ENCODE measurements at places on chromosomes 13 and 19. TPM values are rescaled to one million over a fixed set of nuclear protein-coding genes. Genes with fewer than 3 reads are reported as not detected.

FXYD1 gene
- 0.46 TPM for total RNA-seq

C19orf33 gene
- total RNA-seq: not detected

IL11 gene
- total RNA-seq: 0.06 TPM

KLF12 gene
- total RNA-seq: 10.1 TPM

ZNF296 gene
- total RNA-seq: not detected

ZNF667 gene
- 8.6 TPM for total RNA-seq

CILP2 gene
- total RNA-seq: 1.0 TPM

ATP1A3 gene
- not detected for total RNA-seq

CHST8 gene
- total RNA-seq: 0.92 TPM

GRCh38 chr19:19115954-19116353 is 22.3 kb downstream of the TMEM161A start:
- peaks cover 13% of the 10 kb centered on the region for H3K4me1 ChIP-seq
- peaks cover 3% of the 10 kb centered on the region for H3K27me3 ChIP-seq
- H3K4me3 ChIP-seq: no peak overlapping the region
- peak; percentile 72 for DNase-seq
- no peak overlapping the region for H3K27ac ChIP-seq
- H3K36me3 ChIP-seq: no peaks in the 10 kb centered on the region

DNA sequence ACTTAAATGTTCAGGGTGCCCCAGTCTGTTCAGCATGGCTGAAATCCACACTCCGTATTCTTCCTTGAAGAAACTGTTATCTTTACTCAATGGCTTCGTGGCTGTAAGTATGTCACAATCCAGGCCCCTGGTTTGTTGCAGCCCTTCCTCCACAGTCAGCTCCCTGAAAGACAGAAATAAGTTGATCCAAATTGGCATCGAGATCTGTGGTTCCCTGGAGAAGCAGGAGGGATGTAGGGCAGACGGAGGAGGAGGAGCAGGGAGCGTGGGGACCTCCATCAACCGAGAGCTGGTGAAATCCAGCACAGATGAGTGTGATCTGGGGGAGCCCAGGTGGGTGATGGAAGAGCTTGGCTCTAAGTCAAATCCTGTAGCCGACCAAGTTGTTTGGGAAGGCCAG is 304 bp downstream of the TSPAN16 start:
- no peak for DNase-seq
- H3K27ac ChIP-seq: no peak overlapping the region
- peaks cover 4% of the 10 kb centered on the region for H3K4me1 ChIP-seq
- no peak overlapping the region for H3K4me3 ChIP-seq

GRCh38 chr19:13094771-13095392 is 7.8 kb downstream of the LYL1 start:
- DNase-seq: peak; percentile 73
- H3K27ac ChIP-seq: no peak overlapping the region
- no peaks in the 10 kb centered on the region for H3K36me3 ChIP-seq
- peaks cover 37% of the 10 kb centered on the region for H3K4me1 ChIP-seq
- H3K27me3 ChIP-seq: peaks cover 97% of the 10 kb centered on the region

DNA sequence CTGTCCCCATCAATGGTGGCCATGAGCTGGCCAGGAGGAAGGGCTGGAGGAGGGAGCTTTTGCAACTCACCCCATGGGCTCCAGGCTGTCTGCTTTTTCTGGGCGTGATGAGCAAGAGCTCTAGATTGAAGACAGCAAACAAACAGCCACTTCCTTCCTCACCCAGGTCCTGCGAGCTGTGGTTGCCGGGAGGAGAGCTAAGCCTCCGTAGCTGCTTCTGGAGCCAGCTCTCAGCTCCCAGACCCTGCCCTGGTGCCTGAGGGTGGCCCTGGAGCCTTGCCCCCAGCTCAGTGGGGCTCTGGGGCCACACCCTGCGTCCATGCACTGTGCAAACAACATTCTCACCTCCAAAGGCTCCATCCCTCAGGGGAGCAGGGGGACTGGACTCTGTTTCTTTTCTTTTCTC is 6.2 kb downstream of the MYO1F start:
- peaks cover 5% of the 10 kb centered on the region for H3K4me1 ChIP-seq
- DNase-seq: no peak
- H3K27me3 ChIP-seq: no peaks in the 10 kb centered on the region

DNA sequence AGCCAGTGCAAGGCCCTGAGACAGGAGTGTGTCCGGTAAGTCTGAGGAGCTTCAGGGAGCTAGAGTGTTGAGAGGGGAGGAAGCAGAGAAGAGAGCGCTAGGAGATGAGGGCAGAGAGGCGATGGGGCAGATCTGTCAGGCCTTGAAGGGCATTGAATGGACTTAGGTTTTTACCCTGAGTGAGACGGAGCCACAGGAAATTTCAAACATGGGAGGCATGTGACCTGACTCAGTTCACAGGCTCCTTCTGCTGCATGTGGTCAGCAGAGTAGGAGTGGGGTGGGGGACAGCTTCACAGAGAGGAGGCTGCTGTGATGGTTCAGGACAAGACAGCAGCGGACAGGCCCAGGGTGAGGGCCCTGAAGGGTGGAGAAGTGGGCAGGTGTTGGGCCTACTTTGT is 2.5 kb upstream of the FAM98C start:
- H3K36me3 ChIP-seq: no peaks in the 10 kb centered on the region
- no peak overlapping the region for H3K4me3 ChIP-seq

DNA sequence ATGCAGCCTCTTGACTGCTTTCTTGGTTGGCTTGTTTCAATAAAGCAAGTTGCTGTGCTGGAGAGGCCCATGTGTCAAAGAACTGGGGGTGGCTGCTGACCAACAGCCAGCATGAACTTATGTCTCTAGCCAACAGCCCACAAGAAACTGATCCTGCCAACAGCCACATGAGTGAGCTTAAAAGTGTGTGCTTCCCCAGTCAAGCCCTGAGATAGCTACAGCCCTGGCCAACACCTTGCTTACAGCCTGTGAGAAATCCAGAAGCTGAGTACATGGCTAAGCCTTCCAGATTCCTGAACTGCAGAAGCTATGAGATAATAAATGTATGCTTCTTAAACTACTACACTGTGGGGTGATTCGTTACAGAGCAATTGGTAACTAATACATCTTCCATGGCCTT is 38.9 kb upstream of the IPO5 start:
- H3K27ac ChIP-seq: no peak overlapping the region
- no peak overlapping the region for H3K4me3 ChIP-seq
- H3K36me3 ChIP-seq: no peaks in the 10 kb centered on the region
- no peaks in the 10 kb centered on the region for H3K4me1 ChIP-seq
- H3K27me3 ChIP-seq: no peaks in the 10 kb centered on the region
- DNase-seq: no peak

- H3K4me1 ChIP-seq: peaks cover 15% of the 10 kb centered on the region
- H3K27ac ChIP-seq: no peak overlapping the region
- H3K36me3 ChIP-seq: no peaks in the 10 kb centered on the region
- no peak for DNase-seq
Observed at GRCh38 chr13:33537026-33537425, 251.5 kb upstream of the STARD13 start.

DNA sequence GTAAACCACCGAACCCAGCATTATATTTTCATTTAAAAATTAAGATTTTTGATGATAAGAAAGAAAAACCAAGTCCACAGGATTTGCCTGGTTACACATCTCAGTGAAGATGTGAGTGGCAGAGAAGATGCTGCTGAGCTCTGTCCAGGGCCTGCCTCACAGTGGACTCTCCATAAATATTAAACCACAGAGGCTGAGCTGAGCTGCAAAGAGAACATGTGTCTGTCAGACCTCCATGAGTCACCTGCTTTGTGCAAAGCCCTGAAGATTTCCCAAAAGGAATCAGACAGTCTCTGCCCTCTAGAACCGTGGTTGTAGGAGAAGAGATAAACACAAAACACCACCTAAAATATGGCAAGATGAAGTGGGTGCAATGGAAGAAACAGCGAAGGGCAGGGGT is 127.2 kb upstream of the TSC22D1 start:
- H3K4me1 ChIP-seq: peaks cover 17% of the 10 kb centered on the region
- no peaks in the 10 kb centered on the region for H3K27me3 ChIP-seq
- no peak for DNase-seq
- no peak overlapping the region for H3K4me3 ChIP-seq

DNA sequence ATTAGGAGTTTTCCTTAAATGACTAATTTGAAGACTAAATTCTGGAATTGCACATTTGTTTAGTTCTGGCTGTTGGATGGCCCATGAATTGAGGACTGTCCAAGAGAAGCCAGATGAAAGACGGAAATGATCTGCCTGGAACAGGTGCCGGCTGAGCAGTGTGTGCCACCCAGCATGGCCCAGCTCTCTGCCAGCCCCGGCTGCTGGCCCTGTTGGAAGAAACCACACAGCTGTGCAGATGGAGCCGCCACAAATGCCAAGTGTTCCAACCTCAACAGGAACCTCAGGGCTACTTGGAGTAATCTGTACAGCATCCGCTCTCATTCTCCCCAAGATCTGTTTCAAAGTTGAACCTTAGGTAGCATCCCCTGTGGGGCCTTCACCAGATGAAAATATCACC is 67.0 kb upstream of the STARD13 start:
- no peaks in the 10 kb centered on the region for H3K4me1 ChIP-seq
- no peaks in the 10 kb centered on the region for H3K36me3 ChIP-seq
- peaks cover 53% of the 10 kb centered on the region for H3K27me3 ChIP-seq
- no peak for DNase-seq
- no peak overlapping the region for H3K4me3 ChIP-seq
- no peak overlapping the region for H3K27ac ChIP-seq

- no peaks in the 10 kb centered on the region for H3K4me1 ChIP-seq
- no peaks in the 10 kb centered on the region for H3K27me3 ChIP-seq
- peak; percentile 31 for DNase-seq
- H3K27ac ChIP-seq: no peak overlapping the region
- no peak overlapping the region for H3K4me3 ChIP-seq
Observed at GRCh38 chr19:46520616-46521015, 24.9 kb upstream of the PNMA8B start.

DNA sequence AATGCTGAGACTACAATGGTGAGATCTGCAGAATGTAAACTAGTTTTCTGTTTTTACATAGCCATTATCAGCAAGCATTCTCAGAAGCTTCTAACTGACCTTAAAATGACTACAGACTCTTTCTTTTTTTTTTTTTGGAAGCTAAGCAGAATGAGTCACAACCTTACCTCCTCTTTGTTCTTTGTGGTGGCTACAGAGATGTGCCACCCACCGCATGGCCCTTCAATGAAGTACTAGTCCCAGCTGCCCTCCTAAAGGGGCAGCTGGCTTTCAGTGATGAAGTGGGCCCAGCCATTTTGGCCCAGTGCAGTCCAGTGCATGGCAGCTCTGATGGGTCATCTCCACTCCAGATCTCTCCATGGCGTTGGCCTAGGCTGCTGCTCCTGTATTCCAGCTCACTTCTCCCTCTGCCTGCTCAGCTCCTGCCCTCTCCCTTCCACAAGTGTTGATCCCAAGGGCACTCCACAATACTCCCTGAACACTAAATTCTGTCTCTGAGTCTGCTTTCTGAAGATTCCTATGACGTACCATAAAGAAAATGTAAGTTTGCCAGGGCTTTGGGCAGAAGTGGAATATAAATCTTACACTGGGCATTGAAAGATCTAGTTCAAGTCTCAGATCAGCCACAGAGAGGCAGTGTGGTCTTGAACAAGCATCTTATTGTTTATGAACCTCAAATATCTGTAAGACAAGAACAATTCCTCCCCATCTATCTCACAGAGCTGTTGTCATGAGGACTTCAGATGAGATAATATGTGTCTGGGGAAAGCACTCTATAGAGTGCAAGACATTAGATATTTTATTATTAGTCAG is 85.6 kb downstream of the RXFP2 start:
- H3K4me3 ChIP-seq: no peak overlapping the region
- H3K4me1 ChIP-seq: no peaks in the 10 kb centered on the region
- no peak for DNase-seq
- no peaks in the 10 kb centered on the region for H3K36me3 ChIP-seq

DNA sequence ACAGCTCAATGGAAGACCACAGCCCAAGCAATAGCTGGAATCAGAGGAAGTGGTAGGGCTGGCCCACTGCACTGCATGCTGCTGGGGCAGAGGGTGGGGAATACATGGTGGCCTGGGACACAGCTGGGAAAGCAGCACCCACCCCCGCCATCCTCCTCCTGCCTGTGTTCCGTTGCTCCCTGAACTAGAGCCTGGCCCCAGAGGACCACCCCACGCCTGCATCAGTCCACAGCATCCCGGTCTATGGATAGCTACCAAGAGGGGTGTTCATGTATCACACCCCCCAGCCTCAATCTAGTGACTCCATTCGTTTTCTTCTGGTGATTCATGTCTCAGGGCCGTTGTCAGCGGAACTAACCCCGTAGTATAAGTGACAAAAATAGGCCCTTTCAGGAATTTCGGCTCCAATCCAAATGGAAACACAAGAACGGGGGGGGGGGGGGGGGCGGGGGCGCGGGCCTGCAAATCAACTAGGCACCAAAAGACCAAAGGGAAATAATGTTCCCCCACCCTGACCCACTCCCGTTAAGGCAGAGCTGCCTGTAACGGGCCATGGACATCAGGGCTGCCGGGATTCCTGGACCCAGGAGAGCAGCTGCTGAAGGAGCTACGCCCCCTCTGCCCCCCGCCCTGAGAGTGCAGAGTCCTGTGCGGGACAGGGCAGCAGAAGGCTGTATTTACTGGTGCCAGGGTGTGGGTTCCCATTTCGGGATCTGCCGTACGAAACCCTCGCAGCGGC is 18.9 kb upstream of the EPHX3 start:
- H3K36me3 ChIP-seq: no peaks in the 10 kb centered on the region
- peaks cover 16% of the 10 kb centered on the region for H3K4me1 ChIP-seq
- H3K27me3 ChIP-seq: no peaks in the 10 kb centered on the region
- DNase-seq: no peak
- H3K27ac ChIP-seq: no peak overlapping the region
- no peak overlapping the region for H3K4me3 ChIP-seq

DNA sequence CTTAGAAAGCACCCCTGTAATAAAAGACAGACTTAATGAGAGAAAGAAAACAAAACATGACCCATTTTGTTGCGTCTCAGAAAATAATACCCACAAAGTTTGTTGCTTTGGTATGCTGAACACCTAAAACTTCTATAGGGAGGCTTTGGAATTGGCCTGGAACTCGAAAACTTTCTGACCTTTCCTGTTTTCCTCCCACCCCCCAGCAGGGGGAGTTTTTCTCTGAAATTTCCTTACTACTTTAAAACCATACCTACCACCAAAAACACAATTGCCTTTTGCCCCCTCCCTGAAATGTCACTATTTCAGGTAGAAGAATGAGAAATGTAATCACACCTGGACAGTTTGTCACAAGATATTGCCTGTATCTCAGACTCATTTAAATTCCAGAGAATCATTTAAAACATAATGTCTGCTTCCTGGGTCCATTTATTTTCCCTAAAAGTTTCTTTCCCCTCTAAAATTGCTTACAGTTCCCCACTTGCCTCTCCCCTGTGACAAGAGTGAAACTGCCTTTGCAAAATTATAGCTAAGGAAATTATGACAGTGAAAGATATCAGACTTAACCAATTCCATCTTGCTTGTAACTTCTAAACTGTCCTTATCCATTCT is 2700.2 kb downstream of the PCDH9 start:
- no peaks in the 10 kb centered on the region for H3K36me3 ChIP-seq
- peak; percentile 20 for DNase-seq

GRCh38 chr13:99214232-99214631 is 13.6 kb downstream of the UBAC2 start:
- H3K27ac ChIP-seq: peak overlapping the region; percentile 78
- peaks cover 27% of the 10 kb centered on the region for H3K4me1 ChIP-seq
- DNase-seq: no peak
- H3K36me3 ChIP-seq: no peaks in the 10 kb centered on the region
- H3K27me3 ChIP-seq: no peaks in the 10 kb centered on the region

GRCh38 chr13:20824762-20825476 is 51.2 kb upstream of the EEF1AKMT1 start:
- peaks cover 8% of the 10 kb centered on the region for H3K36me3 ChIP-seq
- H3K27me3 ChIP-seq: no peaks in the 10 kb centered on the region
- H3K4me1 ChIP-seq: no peaks in the 10 kb centered on the region
- H3K4me3 ChIP-seq: no peak overlapping the region

Measured in neural progenitor cell (in vitro differentiated cells).